Left lobe of liver (tissue), 2 donors: ENCODE measurements at places on chromosomes 1 and 21.
A peak's percentile ranks its signal among the peaks of the same experiment; 100 is the strongest.

DNA sequence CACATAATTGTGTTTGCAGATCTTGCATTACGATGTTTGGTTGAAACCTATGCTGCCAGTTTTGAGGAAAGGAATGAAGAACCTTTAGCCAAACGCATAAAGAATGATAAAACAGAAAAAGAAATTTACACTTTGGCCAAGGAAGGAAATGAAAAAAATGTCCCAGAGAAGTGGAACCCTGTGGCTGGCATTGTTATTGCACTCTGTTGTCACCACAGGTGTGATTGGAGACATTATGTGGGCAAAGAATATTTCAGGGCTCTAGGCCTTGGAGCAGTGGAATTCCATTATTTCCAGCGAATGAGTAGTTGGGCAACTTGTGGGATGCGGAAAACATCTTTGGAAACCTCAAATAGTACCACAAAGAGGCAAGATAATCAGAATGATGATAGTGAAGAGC, 14.9 kb downstream of the TRMT13 start:
- DNase-seq: no peak

DNA sequence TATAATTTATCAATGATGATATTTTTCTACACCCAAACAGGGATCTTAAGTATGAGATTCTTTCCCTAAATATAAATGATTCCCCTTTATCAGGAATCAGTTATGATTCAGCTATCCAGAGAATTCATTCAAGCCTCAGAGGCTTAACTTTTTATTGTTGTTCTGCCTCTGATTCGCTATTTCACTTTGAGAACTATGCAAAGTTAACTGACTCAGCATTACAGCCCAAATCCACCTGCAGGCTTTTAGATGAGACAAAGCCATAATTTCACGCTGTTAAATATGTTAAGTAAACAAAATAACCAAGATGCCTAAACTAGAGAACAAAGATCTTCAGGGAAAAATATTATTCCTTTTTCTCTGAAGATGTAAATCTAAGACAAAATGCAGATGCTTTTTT, 8.5 kb downstream of the SCYL3 start:
- DNase-seq: no peak

- no peak for DNase-seq
Observed at GRCh38 chr1:2135941-2136340, 58.6 kb downstream of the FAAP20 start.

DNA sequence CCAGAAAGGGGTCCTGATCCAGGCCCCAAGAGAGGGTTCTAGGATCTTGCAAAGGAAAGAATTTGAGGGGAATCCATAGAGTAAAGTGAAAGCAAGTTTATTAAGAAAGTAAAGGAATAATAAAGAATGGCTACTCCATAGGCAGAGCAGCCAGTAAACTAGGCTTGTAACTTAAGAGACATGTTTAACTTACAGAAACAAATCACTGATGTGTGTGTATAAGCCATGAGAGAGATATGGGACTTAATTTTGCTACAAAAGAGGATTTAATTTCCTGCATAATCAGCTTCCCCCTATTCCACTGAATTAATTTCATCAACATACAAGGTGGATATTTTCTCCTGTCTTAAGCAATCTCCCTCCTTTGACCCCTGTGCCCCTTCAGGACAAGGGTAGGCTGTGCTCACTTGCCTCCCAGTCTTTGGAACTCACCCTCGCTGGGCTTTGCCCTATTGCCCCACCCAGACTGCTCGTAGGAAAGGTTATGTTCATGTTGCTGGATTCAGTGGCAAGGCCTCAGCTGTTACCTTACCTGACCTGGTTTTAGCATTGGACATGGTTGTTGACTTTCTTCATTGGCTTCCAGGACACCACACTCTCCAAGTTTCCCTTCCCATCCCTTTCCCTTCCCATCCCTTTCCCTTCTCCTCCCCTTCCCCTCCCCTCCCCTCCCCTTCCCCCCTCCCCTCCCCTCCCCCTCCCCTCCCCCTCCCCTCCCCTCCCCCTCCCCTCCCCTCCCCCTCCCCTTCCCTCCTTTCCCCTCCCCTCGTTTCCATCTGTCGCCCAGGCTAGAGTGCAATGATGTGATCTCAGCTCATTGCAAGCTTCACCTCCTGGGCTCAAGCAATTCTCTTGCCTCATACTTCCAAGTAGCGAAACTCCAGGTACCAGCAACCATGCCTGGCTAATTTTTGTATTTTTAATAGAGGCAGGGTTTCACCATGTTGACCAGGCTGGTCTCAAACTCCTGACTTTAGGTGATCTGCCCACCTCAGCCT, 44.6 kb downstream of the TBCE start:
- peak; percentile 86 for DNase-seq

GRCh38 chr1:110508028-110508940, 10.7 kb downstream of the KCNA10 start:
- no peak for DNase-seq

DNA sequence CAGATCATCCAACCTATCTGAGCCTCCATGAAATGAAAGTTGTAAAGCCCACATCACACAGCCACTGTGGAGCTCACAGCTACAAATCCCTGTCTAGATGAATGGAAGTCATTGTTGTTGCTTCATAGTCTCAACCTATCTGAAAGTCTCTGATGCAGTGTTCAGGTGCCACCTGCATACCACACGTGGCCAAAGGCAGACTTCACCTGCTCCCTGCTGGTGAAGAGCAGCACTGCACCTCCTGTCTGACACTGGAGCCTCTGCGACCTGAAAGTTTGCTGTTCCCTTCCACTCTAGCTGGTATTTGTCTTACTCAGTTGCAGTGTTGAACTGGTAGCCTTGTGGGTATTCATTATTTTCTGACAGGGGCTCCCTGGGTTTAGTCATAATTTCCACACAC, 18.4 kb downstream of the LORICRIN start:
- DNase-seq: no peak

GRCh38 chr1:208007319-208007937, 96.5 kb upstream of the CD34 start:
- no peak for DNase-seq

- no peak for DNase-seq
Observed at GRCh38 chr1:71135571-71135970, 54.7 kb upstream of the ZRANB2 start.

DNA sequence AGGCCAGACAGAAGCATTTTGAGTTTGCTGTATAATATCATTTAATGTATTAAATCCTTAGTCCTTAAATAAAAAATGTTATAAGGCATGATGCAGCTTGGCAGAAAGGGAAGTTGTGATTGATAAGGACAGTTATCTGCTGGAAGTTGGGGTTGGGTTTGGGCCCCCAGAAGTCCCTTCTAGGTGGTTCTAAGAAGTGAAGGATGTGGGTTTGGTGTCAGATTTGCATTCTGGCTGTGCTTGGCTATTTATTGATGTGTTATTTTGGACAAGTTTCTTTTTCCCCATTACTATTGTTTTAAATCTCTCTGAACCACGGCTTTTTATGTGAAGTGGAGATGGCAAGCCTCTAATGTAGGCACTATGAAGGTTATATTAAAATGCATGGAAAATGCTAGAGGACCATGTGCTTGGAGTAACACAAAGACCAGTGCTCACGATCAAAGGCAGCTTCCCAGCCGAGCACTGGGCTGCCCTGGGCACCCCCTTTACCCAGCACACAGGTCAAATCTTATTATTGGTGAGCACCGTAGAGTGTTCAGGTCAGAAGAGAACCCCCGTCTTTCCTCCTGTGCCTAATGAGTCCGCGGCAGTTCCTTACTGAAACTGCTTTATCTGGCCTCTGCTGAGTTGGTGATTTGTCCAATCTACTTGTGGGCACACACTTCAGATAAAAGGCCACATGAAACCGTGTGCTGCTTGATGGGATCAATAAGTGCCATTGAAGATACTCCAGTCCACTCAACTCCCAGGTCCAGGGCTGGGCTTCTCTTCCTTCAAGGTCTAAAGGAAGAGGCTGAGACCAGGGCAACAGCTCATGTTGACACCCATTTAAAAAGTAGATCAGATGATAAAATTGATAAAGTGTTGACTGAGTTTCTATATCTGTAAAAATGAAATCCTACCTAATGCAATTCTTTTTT, 212.0 kb downstream of the PRDM2 start:
- no peak for DNase-seq
